Neural crest cell (in vitro differentiated cells): ENCODE measurements at places on chromosomes 2 and 18.

GRCh38 chr2:142041105-142041504 lies 89.7 kb downstream of the LRP1B start:
- DNase-seq: no peak

GRCh38 chr2:143881246-143881645 lies 638.7 kb downstream of the ZEB2 start:
- no peak for DNase-seq

DNA sequence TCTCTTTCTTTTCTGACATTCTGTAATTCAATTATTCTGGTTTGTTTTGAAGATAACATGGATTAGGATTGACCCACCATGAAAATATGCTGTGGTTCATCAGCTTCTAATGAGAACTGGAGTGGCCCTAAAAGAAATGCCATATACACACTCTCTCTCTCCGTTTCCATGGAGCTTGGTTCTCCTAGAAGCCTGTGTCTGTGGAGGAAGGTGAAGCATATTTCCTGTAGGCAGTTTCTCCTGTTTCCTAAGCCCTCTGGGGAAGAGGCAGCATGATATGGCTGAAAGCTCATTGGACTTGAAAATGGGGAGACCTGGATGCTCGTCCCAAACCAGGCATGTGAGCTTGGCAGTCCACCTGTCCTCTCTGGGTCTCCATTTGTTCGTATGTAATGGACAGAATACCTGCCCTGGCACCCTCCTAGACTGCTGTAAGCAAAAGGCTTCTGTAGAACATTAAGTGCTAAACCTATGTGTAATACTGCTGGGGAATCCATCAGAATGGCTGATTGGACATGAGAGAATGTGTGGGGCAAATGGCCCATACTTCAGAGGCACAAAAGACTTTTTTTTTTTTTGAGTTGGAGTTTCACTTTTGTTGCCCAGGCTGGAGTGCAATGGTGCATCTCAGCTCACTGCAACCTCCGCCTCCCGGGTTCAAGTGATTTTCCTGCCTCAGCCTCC lies 75.3 kb upstream of the PPP1CB start:
- no peak for DNase-seq

GRCh38 chr18:50193796-50194630 lies 934 bp downstream of the MYO5B start:
- no peak for DNase-seq

GRCh38 chr2:88016960-88017779 lies 823 bp upstream of the RNU2-63P start:
- no peak for DNase-seq
